ENCODE measurements at places on chromosomes 6 and 20.
A peak's percentile ranks its signal among the peaks of the same experiment; 100 is the strongest.

GRCh38 chr6:35662999-35663398 lies 25.7 kb downstream of the FKBP5 start:
- no peaks in the 10 kb centered on the region for H3K36me3 ChIP-seq
- no peak overlapping the region for H3K27ac ChIP-seq
- H3K27me3 ChIP-seq = no peaks in the 10 kb centered on the region
- peaks cover 32% of the 10 kb centered on the region for H3K4me1 ChIP-seq

- no peak for DNase-seq
- H3K4me3 ChIP-seq = no peak overlapping the region
- H3K36me3 ChIP-seq = no peaks in the 10 kb centered on the region
- H3K27ac ChIP-seq = no peak overlapping the region
- H3K27me3 ChIP-seq = no peaks in the 10 kb centered on the region
- no peaks in the 10 kb centered on the region for H3K4me1 ChIP-seq
Observed at GRCh38 chr20:13089950-13090469, 81.2 kb downstream of the SPTLC3 start.

DNA sequence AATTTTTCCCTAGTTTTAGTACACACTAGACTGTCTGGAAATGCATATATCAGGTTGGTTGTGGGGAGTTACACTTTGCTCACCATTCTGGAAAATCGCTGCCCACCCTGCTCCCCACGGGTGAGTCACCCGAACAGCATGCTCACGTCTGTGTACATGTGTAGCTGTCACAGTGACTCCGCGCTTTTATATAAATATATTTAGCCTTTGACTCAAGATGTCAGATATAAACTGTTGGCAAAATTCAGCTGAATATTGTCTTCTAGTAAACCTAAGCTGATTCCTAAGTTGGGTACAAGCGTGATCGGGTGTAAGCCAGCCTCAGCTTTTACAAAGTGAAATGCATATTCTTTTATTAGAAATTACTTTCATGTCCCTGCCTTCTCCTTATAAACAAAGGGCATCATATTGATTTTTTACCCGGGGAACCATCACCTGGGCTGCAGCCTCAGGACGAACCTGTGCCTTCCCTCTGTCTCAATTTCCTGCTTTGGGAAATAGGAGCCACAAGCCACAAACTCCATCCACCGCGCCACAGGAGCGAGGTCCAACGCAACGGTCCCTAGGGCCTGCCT lies 4.3 kb downstream of the SDCBP2 start:
- H3K27me3 ChIP-seq = no peaks in the 10 kb centered on the region
- no peaks in the 10 kb centered on the region for H3K36me3 ChIP-seq
- no peak for DNase-seq
- no peak overlapping the region for H3K4me3 ChIP-seq

GRCh38 chr6:82494367-82494766 lies 130.8 kb downstream of the TPBG start:
- no peaks in the 10 kb centered on the region for H3K27me3 ChIP-seq
- no peaks in the 10 kb centered on the region for H3K36me3 ChIP-seq
- no peak overlapping the region for H3K4me3 ChIP-seq
- no peak for DNase-seq
- H3K27ac ChIP-seq = no peak overlapping the region

- no peak for DNase-seq
- no peak overlapping the region for H3K27ac ChIP-seq
- H3K36me3 ChIP-seq = no peaks in the 10 kb centered on the region
- H3K4me3 ChIP-seq = no peak overlapping the region
- H3K27me3 ChIP-seq = no peaks in the 10 kb centered on the region
Observed at GRCh38 chr6:1708820-1709219, 99.1 kb downstream of the FOXC1 start.

- peak; percentile 60 for DNase-seq
- peak overlapping the region; percentile 59 for H3K4me3 ChIP-seq
- H3K36me3 ChIP-seq = peaks cover 2% of the 10 kb centered on the region
Observed at GRCh38 chr6:21846541-21847451, 253.2 kb downstream of the SOX4 start.

GRCh38 chr20:63553251-63553932 lies 567 bp upstream of the FNDC11 start:
- no peaks in the 10 kb centered on the region for H3K36me3 ChIP-seq
- peak; percentile 93 for DNase-seq
- H3K4me3 ChIP-seq = peak overlapping the region; percentile 73
- H3K27me3 ChIP-seq = peaks cover 10% of the 10 kb centered on the region
- no peak overlapping the region for H3K27ac ChIP-seq
- H3K4me1 ChIP-seq = peaks cover 18% of the 10 kb centered on the region

DNA sequence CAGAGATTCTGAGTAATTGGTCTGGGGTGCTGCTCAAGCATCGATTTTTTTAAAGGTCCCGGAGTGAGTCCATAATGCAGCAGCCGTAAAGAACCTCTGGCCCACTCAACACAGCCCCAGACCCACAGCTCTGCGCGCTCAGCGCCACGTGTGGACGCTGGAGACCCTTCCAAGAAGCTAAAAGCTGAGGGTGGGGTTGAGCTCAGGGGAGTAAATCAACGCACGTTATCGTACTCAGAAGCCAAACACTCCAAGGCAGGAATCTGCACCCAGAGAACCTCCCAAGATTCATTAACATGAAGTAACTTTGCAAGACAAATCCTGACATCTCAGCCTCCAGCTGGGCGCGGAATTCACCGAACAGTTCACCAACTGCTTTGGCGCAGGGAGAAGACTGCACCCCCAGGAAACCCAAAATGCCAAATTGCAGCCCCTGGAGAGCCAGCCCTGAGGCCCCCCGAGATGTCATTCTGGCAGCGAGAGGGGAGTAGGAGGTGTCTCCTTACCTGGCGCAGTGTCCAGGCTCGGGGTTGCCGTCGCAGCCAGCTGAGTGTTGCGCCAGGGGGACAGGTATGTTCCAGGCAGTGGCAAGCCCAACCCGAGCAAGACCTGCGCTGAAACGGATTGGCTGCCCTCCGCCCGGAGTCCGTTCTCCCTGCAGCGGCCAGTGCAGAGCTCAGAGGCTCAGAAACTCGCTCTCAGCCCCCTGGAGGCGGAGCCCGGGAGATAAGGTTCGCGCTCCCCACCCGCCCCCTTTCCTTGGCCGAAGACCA lies at the start of gene COL21A1:
TSS of gene COL21A1 (minus strand) at position 700 of the 773 bp plus-strand sequence. CDS start 64,962 bp downstream, outside the sequence.
- DNase-seq = no peak
- no peak within 1 kb of the TSS for H3K4me3 ChIP-seq
- no peaks in the 10 kb centered on the region for H3K4me1 ChIP-seq
- H3K27ac ChIP-seq = no peak within 1 kb of the TSS
- H3K27me3 ChIP-seq = peaks cover 15% of the 10 kb centered on the region
- H3K36me3 ChIP-seq = no peaks in the 10 kb centered on the region

GRCh38 chr6:156902782-156903181 lies 125.6 kb downstream of the ARID1B start:
- H3K4me3 ChIP-seq = no peak overlapping the region
- H3K36me3 ChIP-seq = no peaks in the 10 kb centered on the region
- no peak for DNase-seq
- no peak overlapping the region for H3K27ac ChIP-seq

DNA sequence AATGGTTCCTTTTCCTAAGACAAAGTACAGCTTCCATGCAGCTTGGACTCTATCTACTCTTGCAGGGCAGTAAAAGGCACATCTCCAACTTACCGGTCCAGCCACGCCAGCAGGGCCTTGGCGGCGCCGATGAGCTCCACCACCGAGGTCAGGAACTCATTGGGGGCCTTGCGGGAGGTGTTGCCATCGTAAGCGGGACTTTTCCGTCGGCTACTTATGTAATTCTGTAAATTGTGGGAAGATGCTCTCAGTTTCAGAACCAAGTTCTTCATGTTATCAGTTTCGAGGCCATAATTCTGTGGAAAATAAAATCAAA lies 68.5 kb downstream of the CNKSR3 start:
- H3K27ac ChIP-seq = no peak overlapping the region
- no peak overlapping the region for H3K4me3 ChIP-seq

DNA sequence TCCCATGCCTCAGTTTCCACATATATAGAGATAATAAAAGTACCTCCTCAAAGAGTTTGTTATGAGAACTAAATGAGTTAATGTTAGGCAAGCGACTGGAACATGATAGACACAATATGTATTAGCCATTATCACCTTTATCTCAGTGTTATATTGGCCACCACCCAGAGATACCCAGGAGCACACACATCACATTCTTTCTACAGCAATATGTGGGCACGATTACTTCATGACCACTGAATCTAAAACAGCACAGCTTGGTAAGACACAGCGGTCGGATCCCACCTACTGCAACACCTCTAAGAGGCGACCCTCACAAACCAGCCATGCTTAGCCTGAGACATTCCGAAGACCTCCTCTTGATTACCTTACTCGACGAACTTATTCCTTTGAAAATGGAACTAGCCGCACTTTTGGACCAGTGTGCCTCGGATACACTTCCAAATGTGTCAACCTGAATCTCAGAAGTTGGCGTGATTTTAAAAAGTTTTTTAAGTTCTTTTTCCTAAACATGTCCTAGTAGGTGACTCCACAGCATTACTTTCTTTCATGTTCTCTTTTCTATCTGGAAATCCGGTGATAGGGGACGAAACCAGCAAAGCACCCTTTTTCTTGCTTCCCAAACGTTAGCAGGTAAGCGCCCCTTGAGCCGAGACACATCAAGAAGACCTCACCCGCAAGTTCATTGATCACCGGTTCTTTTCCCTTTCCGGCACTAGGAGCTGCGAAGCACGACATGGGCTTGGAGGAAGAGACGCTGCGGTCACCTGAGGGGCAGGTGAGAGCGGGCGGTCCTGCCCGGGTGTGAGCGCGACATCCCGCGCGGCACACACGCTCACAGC lies 923 bp downstream of the GMDS start:
- peaks cover 3% of the 10 kb centered on the region for H3K36me3 ChIP-seq
- DNase-seq = no peak
- no peaks in the 10 kb centered on the region for H3K27me3 ChIP-seq
- peak overlapping the region; percentile 83 for H3K27ac ChIP-seq
- peaks cover 71% of the 10 kb centered on the region for H3K4me1 ChIP-seq
- peak overlapping the region; percentile 96 for H3K4me3 ChIP-seq

GRCh38 chr6:26272171-26272637 lies 92.8 kb upstream of the BTN3A2 start:
- peak; percentile 68 for DNase-seq
- H3K27ac ChIP-seq = no peak overlapping the region
- peaks cover 21% of the 10 kb centered on the region for H3K4me1 ChIP-seq
- H3K4me3 ChIP-seq = no peak overlapping the region
- H3K27me3 ChIP-seq = no peaks in the 10 kb centered on the region

DNA sequence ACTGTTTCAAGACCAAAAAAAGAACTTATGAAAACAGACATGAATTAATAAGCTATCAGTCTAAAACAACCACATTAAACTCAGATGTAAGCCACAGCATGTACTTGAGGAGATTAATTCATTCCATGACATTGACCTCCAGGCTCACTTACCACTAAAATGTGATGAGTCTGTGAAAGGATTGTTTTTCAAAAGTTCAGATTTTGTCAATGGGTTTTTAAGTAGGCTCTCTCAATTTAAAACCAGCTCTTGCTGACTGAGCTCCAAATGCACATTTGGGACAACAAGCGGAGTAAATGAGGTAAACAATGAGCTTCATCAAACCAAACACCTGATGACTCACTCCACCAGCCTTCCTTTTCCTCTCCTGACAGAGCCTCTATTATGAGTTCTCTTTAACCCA lies 197.0 kb downstream of the SIM1 start:
- no peak overlapping the region for H3K4me3 ChIP-seq
- H3K4me1 ChIP-seq = no peaks in the 10 kb centered on the region
- no peak overlapping the region for H3K27ac ChIP-seq
- H3K27me3 ChIP-seq = peaks cover 6% of the 10 kb centered on the region

DNA sequence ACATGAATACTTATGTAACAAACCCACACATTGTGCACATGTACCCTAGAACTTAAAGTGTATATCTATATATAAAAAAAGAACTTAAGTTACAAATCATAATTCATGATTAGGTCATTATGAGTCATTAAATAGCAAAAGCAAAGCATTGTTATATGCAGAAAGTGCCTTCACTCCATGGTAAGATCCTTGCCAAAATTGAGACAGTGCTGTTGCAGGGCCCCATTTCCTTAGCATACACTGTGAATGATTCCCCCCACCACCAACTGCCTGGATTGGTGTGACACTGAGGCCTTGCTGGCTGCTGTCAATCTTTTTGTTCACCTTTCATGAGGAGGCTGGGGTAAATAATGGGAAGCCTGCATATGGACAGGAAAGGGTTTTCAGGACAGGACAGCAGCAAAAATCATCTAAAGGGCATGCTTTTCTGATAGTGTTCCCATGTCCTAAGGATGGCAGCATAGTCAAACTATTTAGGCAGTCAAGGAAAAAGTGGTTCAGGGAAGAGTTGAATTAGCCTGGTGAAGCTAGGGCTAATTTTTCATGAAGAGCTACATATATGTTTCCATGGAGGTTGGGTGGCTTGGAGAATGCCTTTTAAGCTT lies 188.2 kb upstream of the ASCC3 start:
- DNase-seq = no peak
- H3K27me3 ChIP-seq = no peaks in the 10 kb centered on the region
- H3K4me3 ChIP-seq = no peak overlapping the region
- H3K27ac ChIP-seq = no peak overlapping the region
- H3K36me3 ChIP-seq = no peaks in the 10 kb centered on the region
- H3K4me1 ChIP-seq = no peaks in the 10 kb centered on the region

GRCh38 chr6:36679043-36679833 lies 724 bp downstream of the CDKN1A start:
- peak overlapping the region; percentile 77 for H3K27ac ChIP-seq
- H3K4me3 ChIP-seq = peak overlapping the region; percentile 87
- H3K27me3 ChIP-seq = peaks cover 8% of the 10 kb centered on the region
- peak; percentile 50 for DNase-seq

DNA sequence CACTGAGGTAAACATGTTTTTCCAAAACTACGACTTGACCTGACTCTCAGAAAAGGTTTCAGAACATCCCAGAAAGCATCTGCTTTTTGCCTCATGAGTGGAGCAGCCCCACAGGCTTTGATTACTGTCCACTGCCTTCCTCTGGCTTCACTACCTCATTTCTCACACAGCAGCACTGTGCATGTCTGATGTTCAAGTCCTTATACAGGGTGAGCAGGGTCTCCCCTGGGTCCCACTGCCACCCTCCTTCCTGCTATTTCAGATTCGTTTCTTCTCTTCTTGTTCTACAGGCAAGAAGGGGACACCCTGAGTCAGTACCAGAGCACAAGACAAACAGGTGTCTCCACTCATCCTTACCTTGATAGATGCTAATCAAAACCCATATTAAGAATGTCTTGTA lies 64.7 kb upstream of the NFATC2 start:
- no peak for DNase-seq
- H3K36me3 ChIP-seq = no peaks in the 10 kb centered on the region
- no peak overlapping the region for H3K27ac ChIP-seq
- H3K4me3 ChIP-seq = peak overlapping the region; percentile 7

DNA sequence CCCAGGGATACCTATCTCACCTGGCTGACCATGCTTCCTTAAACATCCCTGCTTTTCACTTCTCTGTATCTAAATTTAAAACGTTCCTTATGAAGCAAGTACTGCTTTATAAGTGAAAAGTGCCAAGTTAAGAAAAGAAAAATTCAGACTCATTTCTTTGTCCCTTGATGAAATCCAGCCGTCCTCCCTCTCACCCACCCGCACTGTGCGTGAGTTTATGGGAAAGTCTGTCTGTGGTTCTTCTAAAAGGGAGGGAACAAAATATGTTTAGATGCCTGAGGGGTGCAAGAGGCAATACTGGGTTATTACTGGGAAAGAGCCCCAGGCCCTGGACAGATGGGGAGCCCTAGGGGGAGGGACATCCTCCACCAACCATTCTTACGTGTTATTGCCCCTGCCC lies 31.2 kb downstream of the SPDEF start:
- H3K36me3 ChIP-seq = no peaks in the 10 kb centered on the region
- H3K4me3 ChIP-seq = no peak overlapping the region
- no peak for DNase-seq
- peaks cover 5% of the 10 kb centered on the region for H3K4me1 ChIP-seq
- no peak overlapping the region for H3K27ac ChIP-seq
- no peaks in the 10 kb centered on the region for H3K27me3 ChIP-seq
